Colonic mucosa (tissue), 4 donors: ENCODE measurements at places on chromosomes 1 and 21. TPM values are rescaled to one million over a fixed set of nuclear protein-coding genes. Genes with fewer than 3 reads are reported as not detected.
A peak's percentile ranks its signal among the peaks of the same experiment; 100 is the strongest.

DNA sequence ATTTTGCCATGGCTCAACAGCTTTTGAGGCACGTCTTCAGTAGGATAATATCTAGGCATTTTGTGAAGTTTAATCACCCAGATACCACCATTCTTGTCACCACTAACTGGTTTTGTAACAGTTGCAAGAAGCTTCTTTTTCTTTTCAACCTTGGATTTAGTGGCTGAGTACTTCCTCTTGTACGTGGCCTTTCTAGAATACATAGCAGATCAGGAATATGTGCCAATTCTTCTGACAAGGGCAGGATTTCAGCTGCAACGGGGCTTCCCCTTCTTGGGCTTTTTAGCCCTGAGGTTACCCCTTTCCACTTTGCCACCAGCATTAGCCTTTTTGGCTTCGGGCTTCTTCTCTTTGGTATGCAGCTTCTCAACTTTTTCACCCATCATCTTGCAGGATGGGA is 79.3 kb upstream of the WARS2 start:
- H3K36me3 ChIP-seq = no peaks in the 10 kb centered on the region
- H3K4me3 ChIP-seq = no peak overlapping the region
- no peaks in the 10 kb centered on the region for H3K27me3 ChIP-seq
- H3K27ac ChIP-seq = no peak overlapping the region

GRCh38 chr1:159737238-159737916 is 23.0 kb upstream of the CRP start:
- H3K4me1 ChIP-seq = no peaks in the 10 kb centered on the region
- H3K27me3 ChIP-seq = no peaks in the 10 kb centered on the region
- no peak for DNase-seq
- H3K4me3 ChIP-seq = no peak overlapping the region
- H3K27ac ChIP-seq = no peak overlapping the region

- DNase-seq = no peak
- H3K4me1 ChIP-seq = peaks cover 14% of the 10 kb centered on the region
These were observed 18.8 kb downstream of the ITSN1 start for GRCh38 chr21:33661146-33661545.

DNA sequence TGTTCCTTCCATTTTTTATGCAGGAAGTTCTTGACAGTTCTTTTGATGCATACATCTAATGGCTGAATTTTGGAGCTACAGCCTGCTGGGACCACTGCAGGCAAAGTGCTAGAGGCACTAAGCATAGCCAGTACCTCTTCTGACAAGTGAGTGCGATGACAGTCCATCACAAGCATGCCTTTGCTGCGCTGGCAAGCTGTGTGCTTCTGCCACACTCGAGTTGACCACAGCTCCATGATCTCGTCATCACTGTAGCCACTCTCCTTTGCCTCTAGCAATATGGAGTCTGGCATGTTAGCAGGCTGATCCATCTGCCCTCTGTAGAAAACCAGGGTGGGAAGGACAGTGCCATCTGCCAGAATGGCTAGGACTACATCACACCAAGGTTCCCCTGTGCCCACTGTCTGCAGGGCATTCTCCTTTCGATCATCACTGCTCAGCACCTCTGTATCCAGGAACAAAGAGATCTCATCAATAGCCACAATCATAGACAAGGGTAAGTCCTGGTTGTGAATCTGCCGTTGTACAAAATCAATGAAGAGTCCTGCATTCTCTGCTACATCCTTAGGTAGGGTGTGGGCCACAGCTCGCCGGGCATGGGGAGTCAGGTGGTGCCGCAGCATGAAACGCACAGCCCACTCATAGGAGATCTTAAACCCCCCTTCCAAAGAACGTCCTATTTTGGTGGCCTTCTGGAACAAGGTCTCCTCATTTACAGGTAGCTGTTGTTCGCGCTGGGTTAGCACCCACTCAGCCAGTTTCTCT is 6.0 kb downstream of the PSMB4 start:
- H3K4me1 ChIP-seq = peaks cover 1% of the 10 kb centered on the region
- DNase-seq = no peak
- no peak overlapping the region for H3K27ac ChIP-seq
- no peaks in the 10 kb centered on the region for H3K27me3 ChIP-seq

DNA sequence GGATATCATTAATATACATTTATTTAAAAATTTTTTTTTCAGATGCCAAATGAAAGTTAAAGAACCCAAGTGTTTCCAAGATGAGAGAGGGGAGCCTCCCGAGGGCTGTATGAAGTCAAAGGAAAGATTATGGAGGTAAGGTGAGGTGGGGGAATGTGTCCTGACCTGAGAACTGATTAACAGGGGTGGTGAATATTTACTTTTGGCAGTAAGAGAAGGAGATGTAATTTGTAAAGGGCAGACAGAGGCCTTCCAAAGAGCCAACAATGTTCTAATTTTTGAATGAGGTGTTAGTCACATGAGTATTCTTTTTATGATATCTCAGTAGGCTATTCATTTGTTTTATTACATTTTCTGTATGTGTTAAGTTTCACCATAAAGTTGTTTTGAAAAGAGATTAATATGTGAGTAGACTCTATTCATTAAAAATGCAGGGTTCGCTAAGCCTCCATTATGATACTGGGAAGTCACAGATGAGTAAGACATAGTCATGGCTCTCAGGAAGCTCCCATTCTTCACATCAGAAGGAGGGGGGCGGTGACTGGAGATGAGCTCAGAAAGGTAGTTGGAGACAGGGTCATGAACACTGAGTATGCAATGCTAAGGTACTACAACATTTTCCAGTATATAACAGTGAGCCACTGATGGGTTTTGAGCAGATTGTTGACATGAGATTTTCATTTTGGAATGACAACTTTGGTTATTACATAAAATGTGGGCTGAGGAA is 62.4 kb upstream of the TNFSF18 start:
- H3K27me3 ChIP-seq = no peaks in the 10 kb centered on the region
- H3K36me3 ChIP-seq = no peaks in the 10 kb centered on the region
- H3K27ac ChIP-seq = no peak overlapping the region
- H3K4me1 ChIP-seq = no peaks in the 10 kb centered on the region

DNA sequence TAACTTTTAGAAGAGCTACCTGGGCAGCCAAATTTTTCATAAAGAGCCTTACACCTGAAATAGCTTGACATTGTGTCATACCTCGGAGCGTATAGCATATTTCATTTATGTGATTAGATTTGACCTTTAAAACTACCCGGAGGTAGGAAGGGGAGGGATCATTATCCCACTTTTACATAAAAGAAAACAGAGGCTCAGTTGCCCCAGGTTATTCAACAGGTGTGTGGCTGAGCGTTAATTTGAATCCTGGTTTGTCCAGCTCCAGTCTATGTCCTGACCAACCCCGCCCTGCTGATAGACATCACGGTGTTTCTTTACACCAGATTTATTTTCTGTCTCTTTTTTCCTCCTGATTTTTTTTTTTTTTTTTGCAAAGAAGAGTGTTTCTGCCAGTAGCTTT is 39.7 kb downstream of the PBX1 start:
- no peak overlapping the region for H3K27ac ChIP-seq
- DNase-seq = peak; percentile 52
- no peaks in the 10 kb centered on the region for H3K36me3 ChIP-seq
- H3K4me1 ChIP-seq = peaks cover 7% of the 10 kb centered on the region
- H3K4me3 ChIP-seq = no peak overlapping the region
- H3K27me3 ChIP-seq = no peaks in the 10 kb centered on the region

- H3K27ac ChIP-seq = peak overlapping the region; percentile 60
- H3K27me3 ChIP-seq = no peaks in the 10 kb centered on the region
- H3K4me3 ChIP-seq = peak overlapping the region; percentile 35
- no peaks in the 10 kb centered on the region for H3K36me3 ChIP-seq
These were observed 10.0 kb upstream of the FAAP20 start for GRCh38 chr1:2204415-2205190.

- DNase-seq = no peak
- no peak overlapping the region for H3K4me3 ChIP-seq
- no peaks in the 10 kb centered on the region for H3K4me1 ChIP-seq
- H3K36me3 ChIP-seq = no peaks in the 10 kb centered on the region
These were observed 115.4 kb upstream of the RAB4A start for GRCh38 chr1:229155472-229155871.

DNA sequence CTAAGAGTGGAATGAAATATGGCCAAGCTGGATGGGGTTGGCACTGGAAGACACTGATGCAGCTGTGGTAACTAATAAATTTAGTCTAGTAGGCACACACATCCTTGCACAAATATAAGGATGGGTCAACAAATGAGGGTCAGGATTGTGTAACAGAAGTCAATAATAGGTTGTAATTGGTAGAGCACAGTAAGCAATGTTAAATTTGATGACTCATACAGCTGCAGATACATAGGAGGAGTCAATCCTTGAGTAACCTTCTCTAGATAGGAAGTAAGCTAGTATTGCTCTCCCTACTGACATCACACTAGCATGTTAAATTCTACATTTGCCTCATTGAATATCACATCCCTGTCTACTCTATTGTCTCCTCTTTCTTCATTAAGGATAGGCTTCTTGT is 332.1 kb downstream of the PTPRC start:
- H3K36me3 ChIP-seq = no peaks in the 10 kb centered on the region
- no peak for DNase-seq
- no peak overlapping the region for H3K27ac ChIP-seq
- H3K4me3 ChIP-seq = no peak overlapping the region
- no peaks in the 10 kb centered on the region for H3K27me3 ChIP-seq

DNA sequence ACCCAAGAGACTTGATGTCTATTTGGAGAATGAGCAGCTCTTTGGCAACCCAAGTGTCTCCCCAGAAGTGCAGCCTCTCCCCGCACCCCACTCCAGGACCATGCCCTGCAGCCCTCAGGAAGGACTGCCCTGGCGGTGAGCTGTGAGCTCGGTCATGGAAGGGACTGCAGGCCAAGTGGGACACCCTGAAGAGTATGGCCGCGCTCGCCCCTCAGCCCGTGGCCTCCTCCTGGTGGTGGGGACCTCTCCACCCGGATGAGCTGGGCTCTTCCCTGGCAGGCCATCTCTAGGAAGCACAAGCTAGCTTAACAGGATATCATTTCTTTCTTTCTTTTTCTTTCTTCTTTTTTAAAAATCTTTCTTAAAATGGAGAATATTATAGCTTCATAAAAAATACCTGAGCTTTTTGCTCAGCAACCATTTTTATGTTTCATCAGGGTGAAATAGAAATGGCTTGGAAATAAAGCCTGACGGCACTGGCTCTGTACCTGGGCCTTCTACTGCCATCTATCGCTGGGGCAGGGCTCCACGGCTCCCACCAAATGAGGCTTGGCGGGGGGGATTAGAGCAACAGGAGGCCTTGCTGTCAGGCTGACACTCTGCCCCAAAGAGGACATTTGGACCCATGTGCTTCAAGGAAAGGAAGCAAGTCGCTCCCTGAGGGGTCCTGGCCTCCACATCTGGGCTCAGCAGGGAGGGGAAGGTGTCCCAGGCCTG is 296.2 kb upstream of the VAMP3 start:
- H3K27ac ChIP-seq = no peak overlapping the region
- H3K36me3 ChIP-seq = no peaks in the 10 kb centered on the region
- no peaks in the 10 kb centered on the region for H3K27me3 ChIP-seq
- no peaks in the 10 kb centered on the region for H3K4me1 ChIP-seq

DNA sequence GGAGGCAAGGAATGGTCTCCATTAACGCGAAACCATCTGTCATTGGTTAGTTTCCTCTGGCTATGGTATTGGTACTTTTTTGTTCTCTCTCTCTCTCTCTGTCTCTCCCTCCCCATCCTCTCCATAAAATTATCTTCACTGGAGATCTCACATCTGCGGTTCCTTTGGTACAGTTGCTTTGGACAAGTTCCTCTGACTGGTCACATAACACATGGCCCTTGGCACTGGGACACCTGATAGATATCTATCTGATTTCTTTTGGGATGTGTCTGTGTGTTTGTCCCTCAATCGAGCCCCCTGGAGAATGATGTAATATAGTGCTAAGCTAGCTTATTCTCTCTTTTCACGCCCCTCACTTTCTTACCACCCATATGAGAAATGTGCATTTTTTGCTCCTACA is 682.0 kb upstream of the B3GALT2 start:
- no peaks in the 10 kb centered on the region for H3K36me3 ChIP-seq
- no peak overlapping the region for H3K27ac ChIP-seq
- DNase-seq = no peak
- no peaks in the 10 kb centered on the region for H3K27me3 ChIP-seq
- no peaks in the 10 kb centered on the region for H3K4me1 ChIP-seq

GRCh38 chr1:27491748-27492700 is 2.1 kb upstream of the WASF2 start:
- no peak overlapping the region for H3K4me3 ChIP-seq
- no peaks in the 10 kb centered on the region for H3K27me3 ChIP-seq
- H3K27ac ChIP-seq = peak overlapping the region; percentile 99
- DNase-seq = no peak
- peaks cover 10% of the 10 kb centered on the region for H3K4me1 ChIP-seq

DNA sequence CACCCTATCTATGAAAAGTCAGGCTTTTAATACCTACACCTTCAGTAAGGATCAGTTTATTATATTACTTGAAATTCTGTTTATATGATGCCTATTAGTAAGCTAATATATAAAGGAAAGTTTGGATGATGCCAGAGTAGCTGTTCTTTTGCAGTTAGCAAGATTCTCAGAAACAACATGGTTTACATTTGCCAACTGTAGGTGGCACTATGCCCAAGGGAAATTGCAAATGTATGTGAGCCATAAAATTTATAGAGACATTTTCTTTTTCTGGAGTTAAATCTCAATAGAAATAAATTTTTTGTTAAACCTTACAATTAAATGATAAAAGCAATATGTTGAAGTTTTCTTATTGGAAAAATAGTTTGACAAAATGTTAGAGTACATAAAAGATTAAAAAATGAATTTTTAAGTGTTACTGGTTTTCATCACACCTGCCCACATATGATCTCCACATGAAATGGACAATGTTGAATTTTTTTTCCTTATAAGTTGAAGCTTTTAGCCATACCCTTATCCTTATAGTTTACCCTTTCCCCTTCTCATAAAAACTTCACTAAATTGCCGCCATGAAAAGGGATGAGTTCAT is 32.1 kb upstream of the EPHX4 start:
- no peaks in the 10 kb centered on the region for H3K4me1 ChIP-seq
- H3K27ac ChIP-seq = no peak overlapping the region
- H3K4me3 ChIP-seq = no peak overlapping the region
- peak; percentile 34 for DNase-seq
- H3K27me3 ChIP-seq = no peaks in the 10 kb centered on the region

DNA sequence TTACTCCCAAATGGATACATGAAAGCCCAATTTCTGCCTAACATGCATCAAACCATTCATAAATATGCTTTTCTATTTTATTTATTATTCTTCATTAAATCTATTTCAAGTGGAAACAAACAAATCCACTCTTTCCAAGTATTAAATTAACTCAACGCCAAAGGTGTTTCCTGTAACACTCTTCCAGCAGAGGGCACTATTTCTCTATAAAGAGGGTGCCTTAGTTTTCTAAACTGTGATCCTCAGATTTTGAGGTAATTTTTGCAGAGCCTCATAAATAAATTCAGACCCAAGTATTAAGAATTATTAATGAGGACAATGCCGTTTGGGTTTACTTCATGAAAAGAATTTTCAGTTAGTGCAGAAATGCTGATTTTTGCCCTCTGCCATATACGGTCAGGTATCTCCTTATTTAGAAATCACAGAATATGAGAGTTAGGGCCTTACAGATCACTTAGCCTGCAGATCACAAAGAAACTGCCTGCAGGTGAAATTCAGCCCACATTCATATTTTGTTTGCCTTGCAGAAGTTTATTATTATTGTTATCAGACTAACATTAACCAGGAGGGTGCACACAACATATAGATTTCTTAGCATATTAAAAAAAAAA is 40.1 kb upstream of the MYSM1 start:
- H3K4me1 ChIP-seq = no peaks in the 10 kb centered on the region
- no peaks in the 10 kb centered on the region for H3K36me3 ChIP-seq
- no peak overlapping the region for H3K27ac ChIP-seq

Gene HSD3B2
- total RNA-seq = 27.2 TPM

Gene IL24
- not detected for total RNA-seq

Gene CRYBG2
- 30.3 TPM for total RNA-seq

Gene SRSF11
- 116 TPM for total RNA-seq

Gene CD34
- 8.4 TPM for total RNA-seq

Gene RIPPLY3
- total RNA-seq = not detected

Gene MEGF6
- total RNA-seq = 5.2 TPM
